Activated T-cell treated with anti-CD3 and anti-CD28 coated beads for 48 hours (primary cell): ENCODE measurements at places on chromosomes 2 and 18.

- no peak for DNase-seq
Observed at GRCh38 chr2:102514061-102514785, 41.2 kb downstream of the SLC9A4 start.

- DNase-seq = no peak
Observed at GRCh38 chr2:11056614-11057013, 98.7 kb upstream of the SLC66A3 start.

- no peak for DNase-seq
Observed at GRCh38 chr2:235195921-235196320, 244.1 kb downstream of the SH3BP4 start.

GRCh38 chr2:230178546-230179485, 41.0 kb downstream of the SP110 start:
- DNase-seq = no peak

- peak; percentile 29 for DNase-seq
Observed at GRCh38 chr2:218290316-218291261, 1.7 kb downstream of the TMBIM1 start.

- DNase-seq = no peak
Observed at GRCh38 chr2:216796115-216796840, 63.6 kb downstream of the TNP1 start.

GRCh38 chr18:74397572-74397971, 59.5 kb downstream of the DIPK1C start:
- DNase-seq = no peak

DNA sequence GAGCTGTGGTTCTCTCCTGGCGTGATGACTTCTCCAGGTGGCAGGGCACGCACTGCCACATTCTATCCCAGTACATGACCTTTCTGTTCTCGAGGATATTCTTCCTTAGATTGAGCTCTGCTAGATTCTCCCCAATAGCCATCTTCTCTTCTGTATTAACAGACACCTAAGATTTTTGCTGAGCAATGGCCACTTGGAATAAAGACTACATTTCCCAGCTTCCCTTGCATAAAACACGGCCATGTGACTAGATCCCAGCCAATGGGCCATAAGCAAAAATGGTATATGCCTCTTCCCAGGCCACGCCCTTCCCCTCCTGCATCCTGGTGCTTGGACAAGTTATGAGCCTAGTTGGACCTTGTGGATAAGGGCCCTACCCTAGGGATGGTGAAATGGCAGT, 82.1 kb downstream of the EIF2AK3 start:
- DNase-seq = no peak

DNA sequence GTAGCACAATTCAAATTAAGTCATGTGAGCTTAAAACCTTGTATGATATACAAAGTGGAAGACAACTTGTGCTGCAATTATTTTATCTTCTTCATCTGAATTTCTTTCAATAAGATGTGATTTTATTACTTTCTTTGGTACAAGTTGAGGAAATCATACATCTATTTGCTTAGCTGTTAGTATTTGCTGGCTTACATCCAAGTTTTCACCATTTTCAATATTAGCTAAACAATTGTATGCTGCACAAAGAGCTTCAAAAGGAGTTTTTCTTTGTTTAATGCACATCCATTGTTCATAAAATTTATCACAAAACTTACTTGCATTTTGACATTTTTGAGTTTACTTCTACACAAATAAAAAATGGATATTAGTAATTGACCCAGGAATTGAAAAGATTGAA, 40.9 kb downstream of the SCN9A start:
- no peak for DNase-seq

GRCh38 chr18:31954349-31954748, 11.4 kb upstream of the TRAPPC8 start:
- no peak for DNase-seq

DNA sequence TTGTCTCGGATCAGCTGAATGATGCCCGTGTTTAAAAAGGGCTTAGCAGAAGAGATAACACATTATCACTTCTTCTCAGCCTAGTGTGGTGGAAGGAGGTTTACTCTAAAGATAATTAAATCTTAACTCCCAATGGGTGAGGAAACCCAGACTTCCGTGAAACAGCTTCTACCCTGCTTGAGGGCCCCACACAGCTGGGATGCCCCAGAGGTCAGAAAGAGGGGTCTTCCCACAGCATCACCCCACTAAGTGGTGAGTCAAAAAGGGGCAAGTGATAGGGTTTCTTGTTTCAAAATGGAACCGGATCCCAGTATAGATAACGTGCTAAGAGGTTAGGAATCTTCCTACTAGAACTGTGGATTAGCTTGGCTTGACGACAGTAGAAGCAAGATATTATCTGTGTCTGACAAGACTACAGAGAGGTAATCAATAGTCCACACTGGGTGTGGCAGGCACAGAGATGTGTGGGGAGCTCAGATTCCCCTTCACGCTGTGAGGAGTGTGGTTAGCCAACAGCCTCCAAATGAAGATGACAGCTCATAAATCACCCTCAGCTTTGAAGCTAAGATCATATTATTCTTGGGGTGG, 129.6 kb upstream of the COPS8 start:
- peak; percentile 11 for DNase-seq

- DNase-seq = no peak
Observed at GRCh38 chr2:102063487-102063911, 71.7 kb downstream of the IL1R2 start.

GRCh38 chr18:37590346-37590745, 24.7 kb upstream of the CELF4 start:
- no peak for DNase-seq

- no peak for DNase-seq
Observed at GRCh38 chr2:145813481-145813880, 1293.6 kb upstream of the ZEB2 start.
